COR-L47 (cell line): ENCODE measurements at places on chromosomes 4 and X.

DNA sequence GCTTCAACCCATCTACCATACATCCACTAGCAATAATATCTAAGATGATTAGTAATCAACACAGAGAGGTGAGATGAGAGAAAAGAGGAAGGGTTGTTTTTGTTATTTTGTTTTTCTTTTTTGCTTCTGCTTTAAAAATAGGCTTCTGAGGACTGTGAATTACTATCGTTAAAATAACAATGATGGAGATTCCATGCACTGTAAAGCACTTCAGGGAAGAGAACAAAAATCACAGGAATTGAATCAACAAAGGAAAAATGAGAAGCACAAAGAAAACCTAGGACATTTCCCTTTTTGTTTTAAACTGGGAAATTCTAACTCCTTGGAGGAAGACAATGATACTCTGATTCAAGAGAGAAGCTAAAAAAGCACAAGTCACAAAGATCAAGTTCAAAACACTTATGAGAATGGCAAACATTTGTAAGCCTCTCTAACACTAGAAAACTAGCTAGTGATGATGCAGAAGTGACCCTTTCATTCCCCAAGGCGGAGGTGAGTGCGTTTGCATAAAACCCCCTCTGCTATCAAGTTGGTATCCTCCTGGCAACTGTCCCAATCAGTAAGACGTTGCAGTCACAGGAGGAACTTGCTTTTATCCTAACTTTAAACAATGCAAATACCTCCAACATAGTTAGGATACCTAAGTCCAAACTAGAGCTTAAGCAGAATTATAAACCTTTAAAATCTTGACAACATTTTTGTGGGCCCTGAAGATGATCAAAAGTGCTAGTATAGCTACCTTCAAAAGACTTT, 308.5 kb downstream of the CAMK2D start:
- no peak for DNase-seq

DNA sequence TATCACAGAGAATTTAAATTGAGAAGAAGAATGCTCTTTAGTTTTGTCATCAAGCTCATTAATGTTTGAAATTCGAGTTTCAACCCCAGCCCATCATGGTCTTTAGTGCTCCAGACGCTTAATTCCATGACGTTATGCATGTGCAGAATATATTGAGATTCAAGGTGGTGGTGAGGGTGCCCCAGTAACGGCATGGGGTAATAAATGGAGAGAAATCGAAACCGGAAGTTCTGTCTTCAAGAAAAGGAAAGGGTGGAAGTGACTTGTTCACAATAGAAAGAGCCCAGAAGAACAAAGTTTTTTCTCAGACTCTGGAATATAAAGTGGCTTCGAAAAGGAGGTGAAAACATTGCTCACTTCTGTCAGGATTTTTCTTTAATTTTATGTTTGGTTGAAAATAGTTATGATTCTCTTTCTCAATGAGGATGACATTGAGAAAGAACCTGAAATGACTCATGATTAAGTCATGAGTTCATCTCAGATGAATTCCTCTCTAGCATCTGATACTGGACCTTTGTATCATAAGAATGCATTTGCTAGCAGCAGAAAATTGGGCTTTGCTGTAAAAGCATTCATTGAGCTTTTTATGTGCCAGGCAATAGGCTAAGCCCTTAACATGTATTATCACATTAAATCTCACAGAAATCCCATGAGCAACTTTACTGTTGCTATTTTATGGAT, 779 bp upstream of the DDX60L start:
- peak; percentile 40 for DNase-seq

DNA sequence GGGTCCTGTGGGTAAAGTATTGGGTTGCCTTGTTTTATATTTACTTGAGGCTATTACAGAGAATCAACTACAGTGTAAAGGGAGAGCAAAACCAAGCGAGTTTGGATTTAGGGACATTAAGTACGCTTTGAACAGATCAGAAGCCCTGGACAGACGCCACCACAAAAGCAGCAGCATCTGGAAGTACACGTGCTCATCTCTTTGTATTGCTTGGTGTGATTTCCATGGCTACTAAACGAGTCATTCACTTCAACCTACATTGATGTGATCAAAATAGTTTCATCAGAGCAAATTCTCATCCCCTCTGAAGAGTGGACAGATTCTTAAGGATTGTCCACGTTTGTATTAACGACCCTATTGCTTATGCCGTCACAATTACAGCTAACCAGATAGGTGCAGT, 85.1 kb downstream of the SORBS2 start:
- DNase-seq, result no peak

DNA sequence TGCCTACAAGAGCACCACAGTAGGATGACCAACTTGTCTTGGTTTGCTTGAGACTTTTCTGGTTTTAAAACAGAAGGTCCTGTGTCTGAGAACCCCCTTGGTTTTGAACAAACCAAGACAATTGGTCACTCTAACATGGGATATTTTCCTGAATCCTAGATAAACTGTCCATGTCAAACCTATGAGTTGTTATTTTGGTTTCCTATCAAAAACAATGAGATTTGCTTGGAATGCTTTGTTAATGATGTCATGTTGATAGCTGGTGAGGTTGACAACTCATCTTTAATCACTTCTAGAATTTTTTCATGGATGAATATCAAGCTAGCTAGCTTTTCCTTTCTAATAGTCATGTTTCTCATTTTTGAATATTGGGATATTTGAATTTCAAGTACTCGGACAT, 518.3 kb upstream of the ARX start:
- no peak for DNase-seq

DNA sequence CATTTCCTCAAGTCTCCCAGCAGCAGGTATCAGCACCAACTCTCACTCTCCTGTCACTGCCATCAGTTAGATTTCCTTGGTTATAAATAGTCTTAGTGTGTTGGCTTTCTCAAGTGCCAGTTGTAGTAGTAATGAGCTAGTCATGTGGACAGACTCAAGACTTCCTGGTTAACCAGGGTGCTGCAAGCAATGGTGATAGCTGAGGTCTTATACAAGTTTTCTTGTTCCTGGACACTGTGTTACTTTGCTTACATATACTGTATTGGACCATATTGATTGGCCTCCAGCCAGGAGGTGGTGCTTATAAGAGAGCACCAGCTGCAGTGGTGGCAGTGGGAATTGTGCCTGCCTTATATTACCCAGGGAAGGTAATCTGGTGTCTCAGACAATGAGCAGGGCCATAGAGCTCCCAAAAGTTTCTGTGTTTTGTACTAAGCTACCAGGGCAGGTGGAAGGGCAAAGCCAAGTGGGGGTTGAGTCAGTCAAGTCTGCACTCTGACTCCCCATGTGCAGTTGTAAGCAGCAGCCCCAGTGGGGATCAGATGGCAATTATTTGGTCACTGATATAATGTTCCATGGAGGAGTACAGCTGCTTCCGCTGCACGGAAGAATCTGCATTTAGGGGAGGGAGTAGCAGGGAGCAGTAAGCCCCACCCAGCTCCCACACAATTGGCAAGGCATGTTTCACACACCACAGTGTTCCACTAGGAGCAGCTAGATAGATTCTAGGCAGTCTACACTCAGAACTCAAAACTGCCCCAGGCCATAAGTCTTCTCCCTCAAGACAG, 24.1 kb upstream of the ZDHHC15 start:
- DNase-seq, result no peak

DNA sequence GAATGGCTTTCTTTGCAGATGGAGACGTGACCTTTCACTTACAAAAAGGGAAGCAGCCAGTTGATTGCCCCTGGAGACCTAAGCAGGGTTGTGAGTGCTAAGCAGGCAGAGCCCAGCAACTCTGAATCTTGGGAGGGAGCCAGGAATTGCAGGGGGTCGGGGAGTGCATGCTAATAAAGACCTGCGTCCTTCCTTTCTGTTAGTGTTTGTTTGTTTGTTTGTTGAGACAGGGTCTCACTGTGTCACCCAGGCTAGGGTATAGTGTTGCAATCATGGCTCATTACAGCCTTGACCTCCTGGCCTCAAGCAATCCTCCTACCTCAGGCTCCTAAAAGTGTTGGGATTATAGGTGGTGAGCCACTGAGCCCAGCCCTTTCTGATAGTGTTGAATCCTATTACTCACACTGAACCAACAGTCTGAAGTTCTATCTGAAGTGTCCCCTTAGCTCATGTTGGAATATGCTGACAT, 137.4 kb downstream of the CEP135 start:
- DNase-seq, result peak; percentile 67

GRCh38 chrX:65871671-65872311, 168.1 kb downstream of the VSIG4 start:
- DNase-seq, result no peak

DNA sequence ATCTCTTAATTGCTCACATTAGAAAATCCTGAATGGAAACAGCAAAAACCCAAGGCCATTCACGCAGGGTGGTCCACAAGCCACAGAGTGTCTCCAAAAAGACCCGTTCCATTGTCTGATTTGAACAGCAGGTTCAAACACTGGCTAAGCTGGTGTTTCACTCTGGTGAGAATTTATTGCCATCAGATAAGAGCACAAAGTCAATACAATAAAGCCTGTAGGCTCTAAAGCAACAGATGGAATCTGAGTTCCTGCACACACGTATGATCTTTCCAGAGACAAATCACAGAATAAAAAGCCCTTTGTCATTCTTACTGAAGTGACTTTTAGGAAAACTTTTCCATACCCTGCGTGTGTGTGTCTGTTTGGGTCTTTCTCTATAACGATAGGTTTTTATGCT, 5.1 kb upstream of the SFRP2 start:
- DNase-seq, result no peak

- DNase-seq, result no peak
Measured at GRCh38 chr4:37279121-37279520, 34.6 kb downstream of the NWD2 start.

DNA sequence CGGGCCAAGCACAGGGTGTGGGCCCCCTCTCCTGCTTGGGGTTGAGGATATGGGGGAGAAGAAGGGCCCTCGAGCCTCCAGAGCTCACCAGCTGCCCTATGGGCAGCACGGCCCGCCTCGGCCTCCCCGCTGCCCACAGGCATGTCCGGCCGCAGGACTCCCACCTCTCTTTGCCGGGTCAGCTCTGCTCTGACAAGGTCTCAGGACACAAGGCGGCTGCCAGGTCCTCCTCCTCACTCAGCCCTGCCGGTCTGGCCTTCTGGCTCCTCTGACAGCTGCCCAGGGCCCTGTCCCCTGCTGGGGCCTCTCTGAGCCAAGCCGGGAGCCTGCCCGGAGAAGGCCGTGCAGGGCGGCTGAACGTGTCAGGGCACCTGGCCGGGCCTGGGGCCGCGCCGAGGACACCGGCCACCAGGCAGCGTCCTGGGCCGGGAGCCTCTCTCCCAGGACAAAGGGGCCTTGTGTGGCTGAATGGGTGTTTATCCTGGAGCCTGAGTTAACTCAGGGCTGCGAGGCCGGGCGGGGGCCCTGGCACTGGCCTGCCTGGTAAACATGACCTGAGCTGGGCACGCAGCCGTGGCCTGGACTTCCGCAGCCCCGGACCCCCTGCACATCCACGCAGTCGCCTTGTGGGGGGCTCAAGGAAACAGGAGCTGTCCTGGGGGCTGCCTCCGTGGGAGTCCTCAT, 25.7 kb downstream of the TACC3 start:
- no peak for DNase-seq

DNA sequence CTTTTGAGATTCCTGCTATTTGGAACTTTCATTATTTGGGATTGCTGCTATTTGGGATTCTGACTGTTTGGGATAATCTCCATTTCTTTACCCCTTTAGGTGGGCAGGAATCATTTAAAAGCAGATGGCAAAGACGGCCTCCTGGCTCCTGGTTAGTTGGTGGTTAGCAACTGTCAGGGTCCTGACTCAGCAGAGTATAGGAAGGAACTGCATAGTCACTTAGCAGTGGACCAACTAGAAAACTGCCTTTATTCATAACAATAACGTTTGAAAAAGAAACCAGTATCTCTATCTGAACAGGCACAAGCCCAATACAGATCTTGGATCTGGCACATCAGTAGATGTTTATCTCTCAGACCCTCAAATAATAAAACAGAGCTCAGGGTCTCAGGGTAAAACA, 469.7 kb upstream of the FGF16 start:
- DNase-seq, result no peak

- DNase-seq, result no peak
Measured at GRCh38 chrX:41952102-41952501, 28.7 kb upstream of the CASK start.

DNA sequence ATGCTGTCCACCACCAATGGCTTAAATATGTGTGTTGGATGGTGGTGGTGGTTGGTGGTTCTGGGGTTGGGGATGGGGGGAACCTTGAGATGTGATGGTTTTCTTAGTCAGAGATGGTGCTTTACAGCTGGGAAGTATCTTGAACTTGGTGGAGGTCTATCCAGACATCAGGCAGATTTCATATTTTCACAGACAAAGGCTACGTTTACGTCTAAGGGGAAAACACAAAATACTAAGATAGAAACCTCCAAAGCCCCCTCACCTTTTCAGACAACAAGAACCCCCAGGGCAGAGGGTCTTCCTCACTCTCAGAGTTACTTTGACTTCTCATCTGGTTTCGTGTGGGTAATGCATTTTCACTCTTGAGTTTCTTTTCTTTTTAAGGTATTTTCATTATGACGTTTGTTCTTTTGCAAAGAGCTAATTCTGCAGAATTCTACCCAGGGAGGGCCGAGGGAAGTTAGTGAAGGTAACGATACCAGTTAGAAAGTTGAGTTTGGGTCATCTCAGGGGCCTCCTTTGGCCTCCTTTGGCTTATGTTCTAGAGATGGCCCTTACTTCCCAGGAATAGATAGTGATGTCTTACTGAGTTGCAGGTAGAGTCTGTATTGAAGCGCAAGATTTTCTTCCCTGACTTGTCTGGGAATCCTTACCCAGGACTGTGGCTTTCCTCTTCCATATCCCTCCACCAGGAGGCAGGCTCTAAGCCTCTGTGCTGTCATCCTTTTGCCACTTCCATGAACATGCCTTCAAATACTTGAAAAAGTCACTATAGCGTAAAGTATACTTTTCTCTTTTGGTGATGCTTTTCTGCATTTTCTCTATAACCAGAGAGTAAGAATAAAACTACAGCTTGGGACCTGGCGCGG, 31.9 kb downstream of the RHOH start:
- no peak for DNase-seq

DNA sequence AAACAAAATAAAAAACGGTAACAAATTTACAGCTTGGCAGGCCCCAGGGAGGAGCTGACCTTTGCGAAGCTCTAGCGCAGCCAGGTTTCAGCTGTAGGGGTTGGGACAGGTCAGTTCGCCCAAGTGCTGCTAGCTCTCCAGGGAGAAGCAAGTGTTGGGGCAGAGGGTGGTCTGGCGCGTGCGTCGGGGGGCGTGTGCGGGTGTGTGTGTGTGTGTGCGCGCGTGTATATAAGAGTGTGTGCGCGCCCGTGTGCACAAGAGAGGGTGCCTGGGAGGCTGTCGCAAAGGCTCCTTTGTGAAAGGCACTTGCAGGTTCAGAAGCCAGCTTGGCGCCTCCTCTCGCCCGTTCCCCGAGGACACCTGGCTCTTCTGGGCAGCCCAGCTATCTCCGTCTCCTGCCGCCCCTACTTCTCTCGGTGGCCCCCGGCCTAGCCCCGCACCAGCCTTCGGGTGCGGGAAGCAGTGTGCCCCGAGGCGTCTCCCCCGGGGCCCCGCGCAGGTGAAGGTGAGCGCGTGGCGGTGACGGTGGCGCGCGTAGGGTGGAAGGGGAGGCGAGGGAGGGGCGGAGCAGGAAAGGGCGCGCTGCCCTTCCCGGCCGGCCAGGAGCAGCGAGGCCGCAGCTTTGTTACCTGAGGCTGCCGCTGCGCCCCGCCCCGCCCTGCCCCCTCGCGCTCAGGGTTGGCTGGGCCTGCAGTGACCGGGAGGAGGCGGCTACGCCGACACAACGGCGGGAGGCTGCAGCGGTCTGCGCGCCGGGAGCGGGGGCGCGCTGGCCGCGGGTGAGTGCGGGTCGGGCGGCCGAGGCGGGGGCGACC, at the start of gene FHDC1:
Gene FHDC1 (plus strand): TSS at position 693 of the 815 bp plus-strand sequence. CDS start 6,735 bp downstream, outside the sequence.
- peak; percentile 72 for DNase-seq
